ENCODE measurements at places on chromosomes 5 and 9. TPM values are rescaled to one million over a fixed set of nuclear protein-coding genes. Genes with fewer than 3 reads are reported as not detected.
A peak's percentile ranks its signal among the peaks of the same experiment; 100 is the strongest.

Gene ECSCR
- total RNA-seq, result 39.7 TPM

Gene ROR2
- 28.4 TPM for total RNA-seq

- DNase-seq, result no peak
Observed at GRCh38 chr5:130213607-130214006, 309.3 kb downstream of the CHSY3 start.

GRCh38 chr5:168691891-168692290, 112.7 kb upstream of the PANK3 start:
- DNase-seq, result peak; percentile 29

GRCh38 chr5:74587300-74587699, 53.2 kb downstream of the ENC1 start:
- no peak for DNase-seq

- DNase-seq, result no peak
Observed at GRCh38 chr5:142520885-142521284, 165.0 kb downstream of the FGF1 start.

Gene PCDHB14
- 5.0 TPM for total RNA-seq
